ENCODE measurements at places on chromosomes 6 and 20.

DNA sequence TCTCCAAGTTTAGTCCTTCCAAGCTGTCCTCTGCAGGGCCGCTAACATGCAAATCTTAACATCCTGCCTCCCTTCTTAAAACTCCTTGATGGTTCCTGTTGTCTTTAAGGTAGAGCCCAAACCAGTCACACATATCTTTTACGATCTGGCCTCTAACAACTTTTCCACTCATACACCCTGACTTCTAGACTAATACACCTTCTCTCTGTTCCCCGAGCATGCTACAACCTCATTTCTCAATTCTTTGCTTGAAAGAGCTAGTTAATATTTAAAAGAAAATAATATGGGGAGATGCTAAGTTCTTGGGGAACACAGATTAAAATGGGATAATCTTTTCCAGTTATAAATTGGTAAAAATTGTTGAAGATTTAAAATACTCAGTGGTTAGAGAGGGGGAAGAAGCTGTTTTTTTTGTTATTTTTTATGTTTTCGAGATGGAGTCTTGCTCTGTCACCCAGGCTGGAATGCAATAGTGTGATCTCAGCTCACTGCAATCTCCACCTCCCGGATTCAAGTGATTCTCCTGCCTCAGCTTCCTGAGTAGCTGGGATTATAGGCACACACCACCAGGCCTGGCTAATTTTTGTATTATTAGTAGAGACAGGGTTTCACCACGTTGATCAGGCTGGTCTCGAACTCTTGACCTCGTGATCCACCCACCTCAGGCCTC, 250.7 kb downstream of the MAFB start:
- DNase-seq: no peak

GRCh38 chr6:154580397-154581135, 70.1 kb upstream of the CNKSR3 start:
- DNase-seq: no peak

- DNase-seq: no peak
These were observed 1.0 kb upstream of the SOX18 start for GRCh38 chr20:64050261-64051032.

DNA sequence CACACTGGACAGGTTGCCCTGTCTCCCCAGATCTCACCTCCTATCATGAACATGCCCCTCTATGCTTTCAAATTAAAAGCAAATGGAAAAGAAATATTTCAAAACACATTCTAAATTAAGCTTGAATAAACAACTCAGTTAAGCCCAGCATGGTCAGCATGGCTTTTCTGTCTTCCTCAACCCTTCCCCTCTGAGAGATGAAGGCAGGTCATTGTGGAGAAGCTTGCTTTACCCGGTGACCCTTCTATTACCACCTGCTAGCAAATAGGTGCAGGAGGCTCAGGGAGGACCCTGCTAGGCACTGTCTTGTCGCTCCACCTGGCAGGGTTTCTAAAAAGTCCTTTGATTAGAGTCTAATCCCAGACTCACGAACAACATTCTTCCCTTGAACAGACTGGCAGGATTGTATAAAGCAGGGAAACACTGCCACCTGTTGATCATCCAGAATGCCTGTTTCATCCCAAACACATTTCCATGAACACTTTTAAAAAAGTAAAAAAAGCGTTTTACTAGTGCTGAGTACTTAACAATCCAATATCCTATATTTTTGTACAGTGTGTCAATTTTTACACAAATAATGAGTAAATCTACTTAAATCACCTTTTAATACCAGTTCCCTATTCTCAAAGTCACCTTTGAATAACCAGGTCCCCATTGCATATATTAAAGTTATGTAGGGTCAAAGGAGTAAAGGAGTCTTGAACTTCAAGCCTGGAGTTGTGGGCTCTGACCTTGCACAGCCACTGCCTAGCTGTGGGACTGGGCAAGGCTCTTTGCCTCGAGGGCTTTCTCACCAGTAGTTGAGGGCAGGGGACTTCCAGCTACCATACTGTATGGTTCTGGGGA, 75.5 kb downstream of the GPR6 start:
- peak; percentile 70 for DNase-seq

GRCh38 chr6:37062424-37062823, 57.0 kb downstream of the FGD2 start:
- DNase-seq: no peak

- DNase-seq: peak; percentile 59
These were observed 15.9 kb downstream of the GPR31 start for GRCh38 chr6:167141667-167142432.

GRCh38 chr6:14711056-14711703, 534.7 kb upstream of the JARID2 start:
- peak; percentile 28 for DNase-seq

- DNase-seq: no peak
These were observed 1.5 kb upstream of the ILRUN start for GRCh38 chr6:34697904-34698559.

DNA sequence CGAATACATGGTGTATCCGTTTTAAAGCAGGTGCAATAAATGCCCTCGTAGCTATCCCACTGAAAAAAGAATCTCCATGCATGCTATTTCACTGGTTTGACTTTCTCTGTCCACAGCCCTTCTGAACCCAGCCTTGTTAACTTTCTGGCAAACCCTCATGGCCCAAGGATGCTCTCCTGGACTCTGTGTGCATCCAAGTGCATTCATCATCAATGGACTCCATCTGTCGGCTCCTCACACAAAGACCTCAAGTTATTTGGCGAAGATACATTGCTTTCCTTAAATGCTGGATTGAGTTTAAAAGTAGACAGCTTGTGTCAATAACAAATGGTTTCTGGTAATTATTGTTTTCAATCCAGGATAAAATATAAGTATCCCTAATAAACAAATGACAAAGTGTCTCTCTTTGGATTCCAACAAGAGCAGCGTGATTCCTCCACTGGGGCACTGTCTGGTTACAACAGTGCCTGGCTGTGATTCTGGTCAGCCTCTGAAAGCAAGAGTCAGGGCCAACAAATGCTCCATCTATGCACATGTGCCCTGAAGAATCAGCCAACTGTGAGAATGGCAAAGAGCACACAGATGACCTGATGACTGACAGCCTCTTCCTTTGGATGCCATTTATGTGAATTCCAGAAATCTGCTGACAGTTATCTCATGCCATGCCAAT, 55.7 kb downstream of the FYN start:
- DNase-seq: peak; percentile 69

GRCh38 chr6:135534773-135535380, 37.3 kb upstream of the AHI1 start:
- no peak for DNase-seq

DNA sequence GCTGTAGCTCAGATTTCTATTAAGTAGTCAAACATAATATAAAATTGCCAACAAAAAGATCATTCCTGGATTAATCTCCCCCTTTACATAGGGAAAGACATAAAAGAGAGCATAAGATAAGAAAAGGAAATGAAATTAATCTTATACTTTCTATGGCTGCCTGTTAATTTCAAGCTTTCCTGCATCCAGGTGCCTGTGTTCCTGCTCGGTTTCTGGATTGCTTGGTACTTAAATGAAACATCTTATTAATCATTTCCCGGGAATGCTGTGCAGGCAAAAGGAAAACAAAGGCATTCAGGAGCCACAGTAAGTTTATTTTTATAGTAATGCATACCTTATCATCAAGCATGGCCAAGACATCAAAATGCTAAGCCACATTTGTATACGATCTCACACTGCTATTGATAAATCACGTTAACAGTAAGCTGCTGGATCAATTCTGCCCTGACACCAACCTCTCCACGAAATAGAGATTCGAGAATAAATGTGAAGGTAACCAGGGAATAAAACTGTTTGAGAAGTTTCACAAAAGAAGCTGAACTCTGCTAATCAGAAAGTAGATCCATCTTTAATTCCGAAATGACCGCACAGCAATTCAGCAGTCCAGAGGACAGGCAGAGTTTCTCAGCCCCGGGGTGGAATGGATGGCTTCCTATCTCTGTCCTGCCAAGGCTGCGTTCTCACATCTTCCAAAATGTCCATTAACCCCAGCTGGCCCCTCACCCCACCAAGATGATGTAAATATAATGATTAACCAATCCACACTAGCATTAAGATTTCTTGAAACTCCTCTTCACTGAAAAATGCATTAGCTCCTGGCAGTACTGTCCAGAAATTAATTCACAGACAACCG, 32.6 kb upstream of the APCDD1L start:
- DNase-seq: no peak

DNA sequence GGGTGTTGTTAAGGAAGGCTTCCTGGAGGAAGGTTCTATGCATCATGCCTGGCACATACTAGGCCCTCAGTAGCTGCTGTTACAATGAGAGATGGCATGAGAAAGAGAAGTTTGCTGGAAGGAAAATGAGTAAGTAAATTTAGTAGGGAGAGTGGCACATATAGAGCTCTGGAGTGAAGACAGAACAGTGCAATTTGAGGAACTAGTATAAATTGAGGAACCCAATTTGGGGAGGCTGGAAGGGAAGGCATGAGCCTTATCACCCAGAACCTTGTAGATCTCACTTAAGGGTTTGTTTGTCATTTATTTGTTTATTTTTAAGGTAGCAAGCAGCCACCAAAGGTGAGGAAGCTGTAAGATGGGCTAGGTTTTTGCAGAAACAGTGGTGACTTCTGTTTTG, 87.1 kb upstream of the SCGN start:
- no peak for DNase-seq

- DNase-seq: peak; percentile 92
These were observed 67.4 kb upstream of the PIM1 start for GRCh38 chr6:37102299-37103168.

- no peak for DNase-seq
These were observed 691 bp upstream of the ANGPT4 start for GRCh38 chr20:916825-917224.

GRCh38 chr20:33569802-33570391, 80.0 kb downstream of the CBFA2T2 start:
- no peak for DNase-seq

DNA sequence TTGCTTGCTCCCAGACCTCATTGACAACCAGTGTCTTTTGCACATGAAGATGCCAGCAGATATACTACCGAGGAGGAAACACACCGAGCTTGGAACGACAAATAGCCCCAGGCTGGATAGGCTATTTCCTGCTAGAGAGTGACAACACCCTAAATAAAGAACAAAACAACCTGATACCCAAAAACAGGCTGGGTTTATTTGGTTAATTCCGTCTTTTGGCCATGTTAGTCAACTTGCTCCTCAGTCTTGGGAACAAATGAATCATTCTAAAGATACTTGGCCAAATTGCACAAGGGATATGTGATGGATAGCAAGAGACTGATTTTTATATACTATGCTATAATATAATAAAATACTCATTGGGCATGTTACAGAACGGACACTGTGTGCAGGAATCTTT, 11.5 kb upstream of the MUC22 start:
- DNase-seq: no peak

- DNase-seq: no peak
These were observed 79.8 kb downstream of the RTN4IP1 start for GRCh38 chr6:106549521-106549920.

DNA sequence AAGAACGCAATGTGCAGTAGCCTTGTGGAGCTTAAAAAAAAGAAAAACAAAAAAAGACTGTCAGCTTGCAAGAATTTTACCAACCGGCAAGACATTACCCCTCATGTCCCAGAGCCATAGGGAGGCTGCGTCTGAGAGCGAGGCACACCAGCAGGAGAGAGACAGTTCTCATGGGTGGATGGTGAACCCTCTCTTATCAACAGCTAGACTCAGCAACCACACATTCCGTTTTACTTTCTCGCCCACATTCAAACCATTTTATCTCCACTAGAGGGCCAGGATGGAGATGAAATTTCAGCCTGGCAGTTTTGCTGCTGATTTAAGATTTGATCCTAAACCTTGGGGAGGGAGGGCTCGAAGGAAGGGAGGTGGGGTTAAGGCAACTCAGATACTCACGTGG, 247.0 kb downstream of the ATXN1 start:
- peak; percentile 75 for DNase-seq

GRCh38 chr20:33983371-33983770, 10.3 kb upstream of the RALY start:
- no peak for DNase-seq

DNA sequence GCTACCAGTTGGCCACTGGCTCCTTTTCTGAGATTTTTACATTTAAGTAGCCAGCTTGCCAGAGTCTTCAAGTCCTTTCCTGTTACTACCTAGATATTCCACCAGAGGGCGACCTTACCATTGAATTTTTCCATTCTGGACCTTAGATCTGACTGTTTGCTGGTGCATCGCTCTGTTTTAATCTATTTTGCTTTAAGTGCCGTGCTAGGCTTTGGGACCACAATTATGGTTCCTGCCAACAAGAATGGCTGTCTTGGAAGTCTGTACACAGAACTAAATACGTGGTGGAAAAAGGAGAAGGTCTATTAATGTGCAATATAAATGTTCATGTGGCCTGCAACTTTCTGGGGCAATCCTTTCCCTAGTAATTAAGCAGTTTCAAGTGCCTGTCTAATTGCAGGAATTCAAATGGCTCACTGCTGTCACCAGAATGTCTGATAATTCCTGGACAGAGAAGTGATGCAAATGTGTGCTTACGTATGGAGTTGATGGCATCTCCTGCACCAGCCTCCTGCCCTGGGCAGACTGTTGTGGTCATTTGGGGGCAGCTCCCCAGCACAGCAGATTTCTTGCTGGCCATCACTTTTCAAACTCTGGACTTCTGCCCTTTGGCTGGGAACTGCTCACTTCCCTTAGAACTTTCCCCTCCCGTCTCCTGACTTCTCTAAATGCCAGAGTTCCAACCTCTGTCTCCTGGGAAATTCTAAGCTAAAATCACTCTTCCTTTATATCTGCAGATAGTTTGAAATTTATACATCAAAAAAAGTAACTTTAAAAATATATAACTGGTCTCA, 5.6 kb upstream of the HLA-DOA start:
- no peak for DNase-seq

DNA sequence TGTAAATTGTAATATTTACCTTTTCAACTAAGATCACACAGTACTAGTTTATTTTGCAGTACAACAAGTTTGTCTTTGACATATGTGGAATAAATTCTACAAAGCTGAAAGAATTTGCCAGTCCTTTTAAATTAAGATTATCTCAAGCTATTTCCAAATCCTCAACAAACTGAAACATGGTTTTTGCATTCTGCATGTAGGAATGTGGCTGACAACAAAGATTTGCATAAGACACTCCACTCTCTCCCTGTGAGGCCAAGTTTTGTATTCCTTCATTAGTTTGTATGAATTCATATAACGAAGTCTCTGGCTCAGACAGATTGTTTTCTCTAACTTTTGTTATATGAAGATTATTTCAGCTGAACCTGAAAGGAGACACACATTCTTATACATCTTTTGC, 124.1 kb upstream of the THEMIS start:
- DNase-seq: no peak

DNA sequence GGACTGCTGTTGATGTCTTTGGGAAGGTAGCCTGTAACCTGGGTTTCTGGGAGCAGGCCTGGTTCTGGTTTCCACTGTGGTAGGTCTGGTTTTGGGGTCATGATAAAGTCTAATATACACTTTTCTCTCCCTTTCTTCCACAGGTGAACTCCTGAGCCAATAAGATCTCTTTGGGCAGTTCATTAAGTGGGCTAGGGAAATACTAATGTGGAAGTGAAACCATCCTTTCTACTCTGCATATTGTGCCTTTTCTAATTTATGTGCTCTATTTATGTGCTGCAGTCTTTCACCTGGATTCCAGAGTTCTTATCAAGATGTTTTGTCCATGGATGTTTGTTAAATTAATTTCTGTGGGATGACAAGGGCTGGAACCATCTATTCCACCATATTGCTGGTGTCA, 165.7 kb upstream of the PTPRK start:
- no peak for DNase-seq

- no peak for DNase-seq
These were observed 207.7 kb downstream of the ATXN1 start for GRCh38 chr6:16553531-16553930.

- no peak for DNase-seq
These were observed 707 bp upstream of the TOP1 start for GRCh38 chr20:41027872-41028358.

- no peak for DNase-seq
These were observed 32.7 kb downstream of the COL20A1 start for GRCh38 chr20:63325554-63326313.
